ENCODE measurements at places on chromosomes 1 and 21. TPM values are rescaled to one million over a fixed set of nuclear protein-coding genes. Genes with fewer than 3 reads are reported as not detected.

Gene PTPN22
- not detected for total RNA-seq

Gene COL6A2
- total RNA-seq = 17.5 TPM

Gene S100A1
- total RNA-seq = not detected

Gene HECTD3
- 54.8 TPM for total RNA-seq

Gene TPM3
- 1,476 TPM for total RNA-seq

Gene CLSTN1
- total RNA-seq = 72.0 TPM

Gene HCN3
- total RNA-seq = 0.84 TPM

Gene SPRR1B
- total RNA-seq = not detected
